ENCODE measurements at places on chromosomes 2 and 18.

- no peak overlapping the region for H3K27ac ChIP-seq
- peaks cover 50% of the 10 kb centered on the region for H3K27me3 ChIP-seq
- H3K36me3 ChIP-seq: no peaks in the 10 kb centered on the region
- H3K4me3 ChIP-seq: no peak overlapping the region
Observed at GRCh38 chr2:202038471-202039277, 5.0 kb downstream of the FZD7 start.

GRCh38 chr18:6797171-6797570 lies 67.7 kb downstream of the ARHGAP28 start:
- DNase-seq: no peak
- no peaks in the 10 kb centered on the region for H3K36me3 ChIP-seq
- H3K4me3 ChIP-seq: no peak overlapping the region

DNA sequence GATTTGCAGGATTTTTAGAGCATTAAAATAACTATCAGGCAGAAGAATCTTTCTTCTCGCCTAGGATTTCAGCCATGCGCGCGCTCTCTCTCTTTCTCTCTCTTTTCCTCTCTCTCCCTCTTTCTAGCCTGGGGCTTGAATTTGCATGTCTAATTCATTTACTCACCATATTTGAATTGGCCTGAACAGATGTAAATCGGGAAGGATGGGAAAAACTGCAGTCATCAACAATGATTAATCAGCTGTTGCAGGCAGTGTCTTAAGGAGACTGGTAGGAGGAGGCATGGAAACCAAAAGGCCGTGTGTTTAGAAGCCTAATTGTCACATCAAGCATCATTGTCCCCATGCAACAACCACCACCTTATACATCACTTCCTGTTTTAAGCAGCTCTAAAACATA lies 137.0 kb downstream of the MEIS1 start:
- H3K4me3 ChIP-seq: no peak overlapping the region
- H3K27me3 ChIP-seq: peaks cover 5% of the 10 kb centered on the region
- no peak overlapping the region for H3K27ac ChIP-seq
- peaks cover 12% of the 10 kb centered on the region for H3K4me1 ChIP-seq
- no peaks in the 10 kb centered on the region for H3K36me3 ChIP-seq

DNA sequence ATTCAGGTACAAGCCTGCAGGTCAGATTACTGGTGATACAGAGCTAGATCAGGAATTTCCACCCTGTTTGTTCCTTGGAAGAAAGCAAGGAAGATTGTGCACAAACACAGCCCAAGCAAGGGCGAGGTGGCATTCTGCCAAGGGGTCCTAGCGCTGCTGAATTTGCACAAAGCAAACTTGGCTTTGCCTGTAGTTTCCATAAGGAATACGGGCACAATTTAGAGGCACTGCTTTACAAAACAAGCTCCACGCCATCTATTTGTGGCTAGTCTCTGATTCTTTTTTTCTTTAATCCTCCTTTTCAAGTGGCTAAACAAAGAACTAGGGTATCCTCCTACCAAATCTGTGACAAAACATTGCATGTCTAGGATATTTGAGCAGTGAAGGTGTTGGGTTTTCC lies 195.5 kb upstream of the ACVR2A start:
- H3K4me1 ChIP-seq: no peaks in the 10 kb centered on the region
- no peak overlapping the region for H3K27ac ChIP-seq
- H3K4me3 ChIP-seq: no peak overlapping the region
- no peaks in the 10 kb centered on the region for H3K27me3 ChIP-seq
- no peaks in the 10 kb centered on the region for H3K36me3 ChIP-seq

- peaks cover 12% of the 10 kb centered on the region for H3K36me3 ChIP-seq
- no peak overlapping the region for H3K27ac ChIP-seq
- DNase-seq: no peak
- H3K4me3 ChIP-seq: no peak overlapping the region
Observed at GRCh38 chr2:206657087-206657486, 14.8 kb downstream of the FAM237A start.

- DNase-seq: no peak
- H3K27me3 ChIP-seq: peaks cover 71% of the 10 kb centered on the region
- peaks cover 7% of the 10 kb centered on the region for H3K4me1 ChIP-seq
- peaks cover 6% of the 10 kb centered on the region for H3K36me3 ChIP-seq
- no peak overlapping the region for H3K4me3 ChIP-seq
- H3K27ac ChIP-seq: no peak overlapping the region
Observed at GRCh38 chr2:218853766-218854165, 5.8 kb upstream of the WNT6 start.

DNA sequence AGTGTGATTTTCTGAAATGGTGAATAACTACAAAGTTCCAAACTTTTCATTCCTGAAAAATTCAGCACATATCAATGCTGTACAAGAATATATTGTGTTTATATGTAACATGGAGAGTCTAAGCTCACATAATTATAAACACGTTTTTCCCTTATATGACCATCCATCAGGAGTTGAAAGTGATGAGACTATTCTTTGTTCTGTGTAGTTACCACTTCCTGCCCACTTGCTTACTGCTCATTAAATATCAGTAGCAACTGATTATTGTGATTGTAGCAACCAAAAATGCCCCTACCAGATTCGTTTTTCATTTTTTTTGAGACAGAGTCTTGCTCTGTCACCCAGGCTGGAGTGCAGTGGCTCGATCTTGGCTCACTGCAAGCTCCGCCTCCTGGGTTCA lies 30.8 kb downstream of the OTX1 start:
- H3K27me3 ChIP-seq: peaks cover 10% of the 10 kb centered on the region
- no peak overlapping the region for H3K27ac ChIP-seq
- no peak overlapping the region for H3K4me3 ChIP-seq
- no peaks in the 10 kb centered on the region for H3K36me3 ChIP-seq
- H3K4me1 ChIP-seq: no peaks in the 10 kb centered on the region

Data from naive thymus-derived CD8-positive, alpha-beta T cell (primary cell).